ENCODE measurements at places on chromosomes 12 and 14.

DNA sequence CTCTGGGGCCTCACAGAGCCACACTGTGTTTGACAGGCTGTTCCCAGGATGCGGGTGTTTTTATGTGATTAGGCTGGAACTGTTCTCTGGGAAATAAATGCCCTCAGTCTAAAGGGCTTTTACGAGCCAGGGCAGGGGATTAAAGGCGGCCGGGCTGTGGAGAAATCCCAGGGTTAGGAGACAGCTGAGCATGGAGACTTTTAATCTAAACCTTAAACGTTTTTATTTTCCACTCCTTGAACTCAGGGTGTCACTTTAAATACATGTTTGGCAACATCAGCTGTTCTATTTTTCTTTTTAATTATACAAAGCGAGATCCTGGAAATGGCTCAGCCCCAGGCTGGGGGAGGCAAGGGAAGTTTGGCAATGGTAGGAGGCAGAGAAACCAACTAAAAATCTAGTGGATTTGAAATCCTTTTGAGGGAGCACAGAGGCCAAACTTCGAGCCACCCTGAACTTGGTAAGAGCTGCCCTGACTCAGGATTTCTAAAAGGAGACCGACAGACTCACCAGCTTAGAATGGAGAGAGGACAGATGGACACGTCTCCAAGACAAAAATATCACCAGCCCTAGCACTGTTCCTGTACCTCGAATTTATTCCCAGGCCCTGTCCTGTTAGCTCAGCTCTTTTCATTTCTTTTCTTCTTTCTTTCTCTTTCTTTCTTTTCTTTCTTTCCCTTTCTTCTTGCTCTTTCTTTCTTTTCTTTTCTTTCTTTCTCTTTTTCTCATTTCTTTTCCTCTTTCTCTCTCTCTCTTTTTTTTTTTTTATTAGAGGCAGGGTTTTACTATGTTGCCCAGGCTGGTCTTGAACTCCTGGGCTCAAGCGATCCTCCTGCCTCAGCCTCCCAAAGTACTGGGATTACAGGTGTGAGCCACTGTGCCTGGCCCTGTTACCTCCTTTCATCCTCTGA lies 15.8 kb upstream of the ORAI1 start:
- peak; percentile 17 for DNase-seq

GRCh38 chr12:24991209-24992049 lies 42.5 kb upstream of the BCAT1 start:
- no peak for DNase-seq

- no peak for DNase-seq
These were observed 138.1 kb upstream of the LMNTD1 start for GRCh38 chr12:25690996-25691864.

DNA sequence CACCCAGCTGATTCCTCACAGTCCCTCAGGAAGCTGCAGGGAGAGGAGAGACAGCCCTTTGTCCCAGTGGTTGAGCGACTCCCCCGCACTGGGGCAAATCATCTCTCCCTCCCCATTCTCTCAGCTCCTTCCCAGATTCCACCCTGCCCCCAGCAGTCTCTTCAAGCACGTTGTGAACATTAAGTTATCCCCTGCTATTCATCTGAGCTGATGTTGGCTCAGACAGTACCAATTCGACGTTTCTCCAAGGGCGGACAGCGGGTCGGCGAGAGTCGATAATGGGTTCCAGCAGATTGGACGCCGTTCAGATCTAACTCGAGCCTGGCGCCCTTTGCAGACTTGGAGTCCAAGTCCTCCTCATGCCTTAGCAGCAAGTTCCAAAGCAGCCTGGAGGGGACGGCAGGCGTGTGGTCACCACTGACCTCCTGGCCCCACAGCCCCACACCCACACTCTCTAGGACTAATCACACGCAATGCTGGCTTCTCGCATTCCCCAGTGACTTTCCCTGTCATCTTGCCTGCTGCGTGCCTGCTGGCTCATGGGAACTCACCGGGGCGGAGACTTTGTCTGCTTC lies 245.9 kb downstream of the CHST11 start:
- no peak for DNase-seq

DNA sequence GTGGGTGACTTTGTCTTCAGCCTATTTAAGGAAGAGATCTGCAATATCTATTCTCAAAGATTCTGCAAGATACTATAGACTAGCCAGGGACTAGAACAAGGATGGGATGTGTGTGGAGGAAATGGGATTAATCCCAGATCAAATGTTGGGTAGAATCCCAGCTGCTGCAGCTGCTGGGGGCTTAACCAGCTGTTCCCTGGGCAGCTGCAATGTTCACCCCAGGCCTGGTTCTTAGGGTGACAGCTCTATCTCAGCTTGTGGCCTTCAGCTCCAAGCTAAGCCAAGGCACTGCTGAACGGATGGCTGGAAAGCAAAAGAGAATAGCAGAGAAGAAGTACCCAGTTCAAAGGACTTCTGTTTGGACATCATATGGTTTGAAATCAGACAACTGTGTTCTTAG lies 10.0 kb upstream of the RHEBL1 start:
- no peak for DNase-seq

Measured in MG63 (cell line).